ENCODE measurements at places on chromosomes 7 and 10.

DNA sequence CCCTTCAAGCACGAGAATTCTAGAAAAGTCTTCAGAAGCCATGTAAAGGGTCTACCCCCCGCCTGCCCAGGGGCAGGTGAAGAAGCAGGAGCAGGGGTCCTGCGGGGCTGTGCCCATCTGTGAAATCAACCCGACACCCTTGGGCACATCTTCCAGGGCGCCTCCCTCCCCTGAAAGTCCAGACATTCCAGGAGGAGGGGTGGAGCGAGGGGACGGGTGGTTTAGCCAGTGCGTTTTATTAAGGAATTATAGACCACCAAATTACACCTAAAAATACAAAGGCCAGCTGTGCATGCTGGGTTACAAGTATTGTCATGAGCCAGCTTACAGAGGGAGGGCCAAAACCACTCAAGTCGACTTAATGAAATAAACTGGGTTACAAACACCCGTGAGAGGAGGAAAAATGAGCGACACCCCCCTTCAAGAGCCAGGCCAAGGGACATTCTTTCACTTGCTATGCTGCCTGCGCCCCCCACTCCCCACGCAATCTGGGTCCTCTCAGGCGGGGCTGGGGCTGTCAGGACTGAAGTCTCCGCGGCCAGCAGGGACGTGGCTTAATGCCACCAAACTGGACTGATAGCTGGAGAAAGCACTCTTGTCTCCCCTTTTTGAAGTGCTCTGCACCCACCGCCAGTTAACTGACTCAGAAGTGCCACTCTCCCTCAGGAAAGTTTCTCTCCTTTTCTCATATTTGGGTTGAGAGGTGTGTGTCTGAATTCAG is 360.3 kb downstream of the FRMD4A start:
- no peak for DNase-seq

- no peak for DNase-seq
Observed at GRCh38 chr7:39088730-39089593, 111.3 kb downstream of the POU6F2 start.

DNA sequence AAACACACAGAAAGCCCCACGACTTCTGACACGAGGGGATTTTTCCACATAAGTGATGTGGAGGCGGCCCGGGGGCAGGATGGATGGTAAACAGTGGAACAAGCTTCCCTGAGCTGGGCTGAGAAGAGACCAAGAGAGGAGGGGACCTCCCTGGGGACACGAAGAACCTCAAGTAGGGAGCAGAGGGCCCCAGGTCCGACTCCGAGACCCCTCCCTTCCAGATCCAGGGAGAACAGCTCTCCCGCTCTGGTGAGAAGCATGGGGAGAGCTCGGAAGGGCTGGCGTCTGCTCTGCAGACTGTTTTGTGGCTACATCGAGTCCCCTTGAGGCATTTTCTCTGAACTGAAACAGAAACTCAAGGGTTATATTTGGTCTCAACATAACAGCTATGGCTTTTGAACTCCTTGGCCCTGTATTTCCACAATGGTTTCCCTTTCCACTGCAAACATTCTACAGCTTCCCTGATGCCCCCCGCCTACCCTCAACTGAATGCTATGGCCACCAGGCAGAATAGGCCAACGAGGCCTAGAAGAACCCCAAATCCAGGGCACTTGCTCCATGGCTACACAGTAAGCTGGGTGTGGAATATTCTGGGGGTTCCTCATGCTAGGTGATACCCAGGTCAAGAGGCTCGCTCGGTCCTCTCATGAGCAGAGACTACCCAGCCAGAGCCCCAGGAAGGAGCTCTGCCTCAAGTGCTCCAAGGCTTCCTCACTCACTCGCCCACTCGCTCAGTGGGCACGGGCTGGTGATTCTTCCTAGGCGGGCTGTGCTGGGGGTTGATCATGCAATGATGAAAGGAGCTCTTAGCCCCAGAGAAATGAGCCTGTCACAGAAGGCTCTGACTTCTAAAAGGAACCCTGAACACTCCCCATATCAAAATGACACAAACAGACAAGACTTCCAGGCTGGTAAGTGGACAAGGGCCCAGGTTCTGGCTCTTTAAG is 47.5 kb downstream of the FAM53B start:
- no peak for DNase-seq

DNA sequence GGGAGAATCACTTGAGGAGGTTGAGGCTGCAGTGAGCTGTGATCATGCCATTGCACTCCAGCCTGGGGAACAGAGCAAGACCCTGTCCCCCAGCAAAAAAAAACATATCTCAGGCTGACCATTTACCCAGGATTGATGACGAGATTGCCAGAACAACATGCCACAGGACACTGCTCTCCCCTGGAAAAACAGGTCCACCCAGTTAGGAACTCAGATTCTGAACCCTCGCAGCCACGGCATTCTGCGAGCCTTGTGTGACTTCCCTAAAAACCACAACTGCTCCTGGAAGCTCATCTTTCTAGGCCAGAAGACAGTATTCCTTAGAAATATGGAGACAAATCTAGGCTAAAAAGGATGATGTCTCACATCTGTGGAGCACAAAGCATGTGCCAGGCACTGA is 42.1 kb upstream of the SH2B2 start:
- no peak for DNase-seq

GRCh38 chr10:74810087-74810486 is 16.3 kb upstream of the KAT6B start:
- DNase-seq, result no peak

DNA sequence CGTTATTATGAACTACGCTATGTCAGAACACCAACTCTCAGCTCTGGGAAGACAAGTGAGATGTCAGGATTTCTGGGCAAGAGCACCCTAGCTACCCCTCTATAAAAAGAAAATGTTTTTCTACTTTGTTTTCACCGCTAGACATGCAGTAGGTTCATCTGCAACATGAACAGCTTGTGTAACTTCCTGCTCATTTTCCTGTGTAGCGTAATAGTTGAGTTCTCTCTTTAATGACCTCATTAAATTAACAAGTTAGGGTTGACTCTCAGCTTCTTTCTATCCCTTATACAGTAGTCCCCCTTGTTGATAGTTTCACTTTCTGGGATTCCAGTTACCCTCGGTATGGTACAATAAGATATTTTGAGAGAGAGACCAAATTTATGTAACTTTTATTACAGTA is 329.4 kb upstream of the ZNF32 start:
- no peak for DNase-seq

GRCh38 chr10:124340033-124340760 is 78.5 kb downstream of the OAT start:
- DNase-seq, result no peak

DNA sequence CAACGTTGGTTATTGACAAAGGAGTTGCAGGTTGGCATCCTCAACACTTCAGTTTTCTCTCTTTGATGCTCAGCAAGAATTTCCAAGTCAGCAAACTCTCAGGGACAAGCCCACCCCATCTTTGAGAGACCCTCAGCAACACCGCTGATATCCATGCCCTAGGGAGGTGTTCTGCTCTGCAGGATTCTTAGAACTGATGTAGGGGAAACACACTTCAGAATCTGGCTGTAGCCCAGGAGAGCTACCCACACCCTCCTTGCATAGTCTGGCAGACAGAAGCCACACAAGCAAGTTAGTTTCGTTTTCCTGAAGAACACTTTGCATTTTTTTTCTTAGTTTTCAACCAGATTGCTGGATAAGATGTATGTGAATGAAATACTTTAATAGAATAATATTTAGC is 822 bp downstream of the SAMD9L start:
- no peak for DNase-seq

GRCh38 chr10:75470901-75471300 is 39.5 kb downstream of the LRMDA start:
- no peak for DNase-seq

GRCh38 chr7:104922182-104923009 is 91.6 kb upstream of the KMT2E start:
- no peak for DNase-seq

DNA sequence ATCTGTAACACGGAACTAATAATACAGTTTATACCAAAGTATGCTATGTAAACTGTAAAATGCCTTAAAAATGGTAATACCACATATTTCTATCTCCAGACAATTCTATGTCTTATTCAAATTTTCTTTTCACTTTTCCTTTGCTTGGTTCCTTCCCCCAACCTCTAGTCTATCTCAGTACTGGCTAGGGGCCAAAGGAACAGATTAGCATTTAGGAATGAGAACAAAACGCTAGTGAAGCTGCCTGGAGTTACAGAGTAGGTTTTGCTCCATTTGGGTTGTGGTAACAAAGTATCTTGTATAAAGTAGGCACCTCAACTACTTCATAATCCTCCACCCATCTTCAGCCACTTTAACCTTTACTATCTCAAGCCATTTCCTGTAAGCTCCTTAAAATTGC is 94.1 kb downstream of the HBP1 start:
- no peak for DNase-seq

- no peak for DNase-seq
Observed at GRCh38 chr7:1632506-1632905, 37.6 kb upstream of the ELFN1 start.

GRCh38 chr10:53379956-53380355 is 607.4 kb upstream of the MBL2 start:
- DNase-seq, result no peak

DNA sequence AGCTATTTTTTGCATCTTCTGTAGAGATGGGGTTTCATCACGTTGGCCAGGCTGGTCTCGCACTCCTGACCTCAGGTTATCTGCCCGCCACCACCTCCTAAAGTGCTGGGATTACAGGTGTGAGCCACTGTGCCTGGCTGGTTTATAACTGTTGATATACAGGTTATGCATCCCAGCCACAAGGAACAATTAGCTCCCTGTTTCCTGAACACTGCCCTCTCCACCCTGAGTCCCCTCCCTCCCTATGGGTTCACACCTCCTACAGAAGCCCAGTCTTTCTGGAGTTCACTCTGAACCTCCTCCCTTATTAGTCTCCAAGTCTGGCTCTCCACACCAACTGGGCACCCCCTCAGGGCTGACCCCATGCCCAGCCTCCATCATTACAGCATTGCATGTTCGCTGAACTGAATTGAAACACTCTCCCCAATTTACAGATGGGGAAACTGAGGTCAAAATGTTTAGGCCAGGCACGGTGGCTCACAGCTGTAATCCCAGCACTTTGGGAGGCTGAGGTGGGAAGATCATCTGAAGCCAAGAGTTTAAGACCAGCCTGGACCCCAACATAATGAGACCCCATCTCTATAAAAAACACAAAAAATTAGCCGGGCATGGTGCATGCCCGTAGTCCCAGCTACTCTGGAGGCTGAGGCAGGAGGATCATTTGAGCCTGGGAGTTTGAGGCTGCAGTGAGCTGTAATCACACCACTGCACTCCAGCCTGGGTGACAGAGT is 1.7 kb upstream of the CLIP2 start:
- no peak for DNase-seq

GRCh38 chr7:142328551-142328950 is 70.7 kb upstream of the PRSS58 start:
- no peak for DNase-seq

GRCh38 chr7:145978769-145979168 is 137.8 kb upstream of the CNTNAP2 start:
- DNase-seq, result no peak

DNA sequence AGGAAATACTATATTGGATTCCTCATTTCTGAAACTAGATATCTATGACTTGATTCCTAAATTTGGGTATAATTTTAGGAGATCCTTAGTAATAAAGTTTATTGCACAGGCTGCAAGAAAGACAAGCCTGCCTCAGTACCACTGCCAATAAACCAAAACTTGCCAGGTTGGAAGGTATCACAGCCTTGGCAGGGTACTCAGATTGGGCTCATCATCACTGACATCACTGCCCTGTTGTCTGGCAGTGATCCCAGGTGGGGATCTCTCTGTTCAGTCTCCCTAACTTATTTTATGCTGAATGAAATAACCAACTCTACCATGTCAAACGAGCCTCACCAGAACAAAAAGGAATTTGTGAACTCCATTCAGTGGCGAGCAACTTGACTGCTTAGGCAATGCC is 18.8 kb downstream of the FIGNL1 start:
- no peak for DNase-seq

- DNase-seq, result no peak
Observed at GRCh38 chr10:63631991-63632390, 110.8 kb downstream of the REEP3 start.

- no peak for DNase-seq
Observed at GRCh38 chr7:20959281-20959680, 172.6 kb upstream of the SP8 start.

- DNase-seq, result no peak
Observed at GRCh38 chr10:35517431-35518181, 87.5 kb upstream of the GJD4 start.

GRCh38 chr10:15293862-15294842 is 76.9 kb downstream of the FAM171A1 start:
- DNase-seq, result peak; percentile 52

GRCh38 chr10:7449063-7449695 is 38.3 kb upstream of the SFMBT2 start:
- DNase-seq, result no peak

GRCh38 chr7:87322912-87323311 is 22.6 kb upstream of the CROT start:
- DNase-seq, result no peak

GRCh38 chr10:11113156-11113555 is 95.5 kb downstream of the CELF2 start:
- no peak for DNase-seq

- DNase-seq, result no peak
Observed at GRCh38 chr10:123379156-123379555, 225.0 kb downstream of the BUB3 start.

DNA sequence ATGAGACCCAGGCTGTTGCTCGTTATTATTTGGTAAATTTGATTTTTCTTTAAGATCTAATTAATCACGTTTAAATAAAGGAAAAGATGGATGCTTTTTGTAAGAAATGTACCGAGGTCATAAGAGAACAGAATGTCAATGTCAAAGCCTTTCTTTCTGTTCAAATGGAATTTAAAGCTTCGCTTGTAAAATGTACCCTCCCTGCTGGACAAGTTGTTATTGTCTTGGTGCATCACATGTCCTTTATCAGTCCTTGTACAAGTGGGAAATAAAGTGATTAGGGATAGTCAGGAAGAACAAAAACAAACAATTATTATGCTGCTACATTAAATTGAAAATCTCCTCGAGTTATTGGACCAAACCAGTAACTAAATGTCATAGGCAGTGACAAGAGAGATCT is 363.2 kb downstream of the PHTF2 start:
- DNase-seq, result no peak

- DNase-seq, result no peak
Observed at GRCh38 chr10:13268841-13269240, 31.0 kb downstream of the PHYH start.

GRCh38 chr7:22668971-22669401 is 58.0 kb upstream of the IL6 start:
- DNase-seq, result no peak

- no peak for DNase-seq
Observed at GRCh38 chr7:80916770-80917741, 1.8 kb downstream of the SEMA3C start.

DNA sequence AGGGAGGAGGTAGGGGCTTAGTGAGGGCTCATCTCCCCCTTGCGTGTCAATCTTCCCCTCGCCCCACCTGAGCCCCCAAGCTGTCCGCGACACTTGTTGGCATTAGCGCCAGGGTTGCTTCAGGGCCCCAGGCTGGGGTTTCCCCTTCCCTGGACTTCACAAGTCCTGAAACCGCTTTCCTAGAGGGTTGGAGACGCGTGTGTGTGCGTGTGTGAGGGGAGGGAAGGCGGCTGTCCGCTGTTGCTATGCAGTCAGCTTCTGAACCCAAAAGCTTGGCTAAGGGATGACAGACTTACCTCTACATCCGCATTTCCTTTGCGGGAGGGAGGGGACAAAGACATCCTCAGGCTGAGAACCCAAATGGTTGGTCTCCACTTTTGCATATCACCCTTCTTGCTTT is 803 bp downstream of the GOLGA7B start:
- DNase-seq, result no peak

GRCh38 chr10:99403674-99404073 is 26.8 kb downstream of the GOT1 start:
- no peak for DNase-seq

Data from amygdala (tissue), 56 donors.